ENCODE measurements at places on chromosomes 13 and 19. TPM values are rescaled to one million over a fixed set of nuclear protein-coding genes. Genes with fewer than 3 reads are reported as not detected.

DNA sequence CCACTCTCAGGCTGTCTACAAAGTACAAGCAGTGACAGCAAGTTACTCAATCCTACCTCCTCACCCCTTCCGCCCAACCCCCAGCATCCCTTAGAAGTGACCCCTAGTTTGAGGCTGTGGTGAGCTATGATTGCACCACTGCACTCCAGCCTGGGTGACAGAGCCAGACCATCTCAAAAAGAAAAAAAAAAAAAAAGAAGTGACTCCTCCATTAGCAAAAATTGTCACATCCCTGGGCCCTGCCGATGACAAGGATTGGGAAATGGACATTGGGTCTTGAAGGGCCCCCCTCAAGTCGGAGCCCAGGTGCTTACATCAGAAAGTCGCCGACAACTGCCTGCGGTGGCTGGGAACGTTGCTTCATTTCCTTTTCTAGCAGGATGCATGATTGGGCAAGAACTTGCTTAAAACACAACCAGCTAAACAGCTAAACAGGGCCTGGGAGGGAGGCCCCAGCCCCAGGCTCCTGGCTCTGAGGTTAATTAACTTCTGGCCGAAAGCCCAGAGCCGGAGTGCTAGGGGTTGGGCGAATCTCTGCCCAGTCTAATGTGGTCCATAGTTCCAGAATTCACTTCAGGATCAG lies 15.3 kb downstream of the RAB3D start:
- peak; percentile 65 for DNase-seq

DNA sequence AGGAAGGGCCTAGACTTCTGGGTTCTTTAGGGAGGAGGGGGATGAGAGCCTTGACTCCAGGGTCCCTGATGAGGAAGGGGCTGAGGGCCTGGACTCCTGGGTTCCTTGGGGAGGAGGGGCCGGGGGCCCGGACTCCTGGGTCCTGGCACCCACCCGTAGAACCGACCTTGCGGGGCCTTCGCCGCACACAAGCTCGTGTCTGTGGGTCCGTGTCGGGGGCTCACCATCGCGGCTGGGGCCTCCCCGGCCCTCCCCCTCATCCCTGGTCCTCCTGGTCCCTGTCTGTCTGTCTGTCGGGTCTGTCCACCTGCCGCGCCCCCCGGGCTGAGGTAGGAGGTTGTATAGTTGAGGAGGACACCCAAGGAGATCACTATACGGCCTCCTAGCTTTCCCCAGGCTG lies 662 bp upstream of the SPACA6 start:
- no peak for DNase-seq

- no peak for DNase-seq
Measured at GRCh38 chr19:15337202-15337601, 4.9 kb upstream of the BRD4 start.

- DNase-seq = peak; percentile 85
Measured at GRCh38 chr19:13817615-13818371, 22.6 kb downstream of the ZSWIM4 start.

DNA sequence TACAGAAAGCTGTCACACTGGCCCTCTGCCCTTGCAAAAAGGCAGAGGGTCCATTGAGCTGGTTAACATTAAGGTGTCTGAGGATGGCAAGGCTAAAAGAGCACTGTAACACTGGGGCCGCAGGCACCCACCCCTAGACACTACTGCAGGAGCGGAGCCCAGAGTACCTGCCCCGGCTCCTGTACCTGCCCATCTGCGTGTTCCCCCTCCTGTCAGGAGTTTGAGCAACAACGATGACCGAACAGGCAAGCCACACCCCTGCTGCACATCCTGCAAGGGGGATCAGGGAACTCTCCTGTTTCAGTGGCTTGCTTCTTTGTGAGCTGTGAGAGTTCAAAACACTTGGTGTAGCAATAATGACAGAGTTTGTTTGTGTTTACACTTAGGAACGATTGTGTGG lies 117.4 kb upstream of the STARD13 start:
- no peak for DNase-seq

DNA sequence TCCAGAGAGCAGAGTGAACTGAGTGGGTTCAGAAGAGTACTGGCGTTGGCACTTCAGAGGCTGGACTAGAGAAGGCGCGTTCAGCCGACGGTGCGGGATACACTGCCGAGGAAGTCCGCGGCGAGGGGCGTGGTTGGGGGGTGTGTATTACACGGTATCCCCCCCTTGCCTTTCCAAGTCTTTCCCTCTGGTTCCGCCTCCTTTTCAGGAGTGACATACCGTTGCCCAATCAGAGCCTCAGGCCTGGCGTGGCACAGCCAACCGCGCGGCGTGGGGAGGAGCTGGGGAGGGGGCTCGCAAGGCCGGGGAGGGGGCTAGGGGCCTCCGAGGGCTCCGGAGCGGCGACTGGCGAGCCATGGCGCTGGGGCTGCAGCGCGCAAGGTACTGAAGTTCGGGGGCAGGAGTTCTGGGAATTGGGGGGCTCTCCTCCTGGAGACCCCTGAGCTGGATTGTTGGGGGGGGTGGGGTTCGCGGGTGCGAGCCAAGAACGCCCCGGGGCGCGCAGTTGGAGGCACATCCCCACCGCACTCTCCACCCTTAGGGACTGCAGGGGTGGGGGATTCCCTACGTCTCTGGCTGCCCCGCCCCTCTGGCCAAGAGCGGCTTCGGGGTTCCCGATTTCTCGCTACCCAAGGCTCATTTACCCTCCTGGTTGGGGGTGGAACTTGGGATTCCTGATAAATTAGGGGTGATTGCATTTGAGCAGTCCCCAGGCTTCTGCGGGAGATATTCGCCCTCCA lies at the start of gene HIF3A:
Gene HIF3A (plus strand): TSS at position 321 of the 740 bp plus-strand sequence. CDS start 35 bp downstream, at position 356.
- DNase-seq = no peak

The ERICH4 gene
- not detected for total RNA-seq

Measured in HT-29 (cell line).